Activated CD4-positive, alpha-beta T cell treated with anti-CD3 and anti-CD28 coated beads, Interleukin-2, amount 50 U/mL, for 4 hours (primary cell): ENCODE measurements at places on chromosomes 1 and 21.

DNA sequence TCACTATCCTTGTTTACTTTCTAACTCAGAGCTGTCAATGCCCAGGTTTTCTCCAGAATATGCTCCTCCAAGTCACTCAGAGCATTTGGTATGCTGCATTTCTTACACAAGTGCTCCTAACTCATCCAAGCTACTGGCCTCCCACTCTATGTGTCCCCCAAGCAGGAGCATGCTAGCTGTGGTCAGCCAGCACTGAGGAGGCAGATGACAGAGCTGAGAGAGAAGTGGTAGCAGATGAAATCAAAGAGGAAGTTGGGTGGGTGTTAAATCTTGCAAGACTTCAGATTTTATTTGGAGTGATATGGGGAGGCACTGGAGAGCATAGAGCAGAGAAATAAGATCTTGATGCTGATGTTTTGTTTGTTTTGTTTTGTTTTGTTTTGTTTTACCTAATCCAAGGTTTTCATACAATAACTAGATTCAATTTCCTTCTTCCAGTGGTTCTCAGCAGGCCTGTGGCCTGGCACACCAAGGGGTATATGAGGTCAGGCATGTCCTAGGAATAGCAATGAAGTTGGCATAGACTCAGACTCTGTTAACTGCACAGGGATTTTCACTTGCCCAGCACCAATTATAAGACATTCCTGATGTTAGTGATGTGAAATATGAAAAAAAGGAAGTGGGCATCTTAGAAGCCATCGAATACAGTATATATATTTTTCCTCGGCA, 3.1 kb upstream of the PGBD5 start:
- no peak for DNase-seq

DNA sequence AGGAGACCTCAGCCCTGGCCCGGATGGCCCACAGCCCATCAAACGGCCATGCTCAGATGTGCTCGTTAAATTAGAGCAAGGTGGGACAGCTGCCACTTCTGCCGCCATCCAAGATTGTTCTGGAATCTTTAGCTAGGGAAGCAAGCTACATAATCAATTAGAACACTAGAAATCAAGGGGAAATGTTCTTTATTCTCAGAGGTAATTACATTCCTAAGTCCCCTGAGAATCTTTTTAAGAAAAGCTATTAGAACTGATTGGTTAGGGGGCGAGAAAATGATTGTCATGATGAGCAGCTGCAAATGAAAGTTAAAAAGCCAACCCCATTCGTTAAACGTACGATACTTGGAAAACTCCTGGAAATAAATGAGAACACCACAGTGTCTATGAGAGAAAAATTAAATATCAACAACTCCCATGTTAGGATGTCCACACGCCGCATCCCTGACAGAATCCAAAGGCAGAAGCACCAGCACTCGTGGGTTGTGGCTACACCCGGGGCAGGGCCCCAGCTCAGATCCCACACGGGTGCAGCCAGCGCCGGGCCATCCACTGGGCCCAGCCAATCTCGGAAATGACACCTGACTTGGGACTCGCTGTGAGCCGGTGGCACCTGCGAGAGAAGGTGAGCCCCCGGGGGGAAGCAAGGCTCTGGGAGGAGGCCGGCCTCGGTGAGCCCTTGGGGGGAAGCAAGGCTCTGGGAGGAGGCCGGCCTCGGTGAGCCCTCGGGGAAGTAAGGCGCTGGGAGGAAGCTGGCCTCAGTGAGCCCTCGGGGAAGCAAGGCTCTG, 37.6 kb downstream of the KRTAP10-1 start:
- no peak for DNase-seq

- DNase-seq = peak; percentile 3
Measured at GRCh38 chr1:152185544-152186391, 26.7 kb upstream of the RPTN start.

DNA sequence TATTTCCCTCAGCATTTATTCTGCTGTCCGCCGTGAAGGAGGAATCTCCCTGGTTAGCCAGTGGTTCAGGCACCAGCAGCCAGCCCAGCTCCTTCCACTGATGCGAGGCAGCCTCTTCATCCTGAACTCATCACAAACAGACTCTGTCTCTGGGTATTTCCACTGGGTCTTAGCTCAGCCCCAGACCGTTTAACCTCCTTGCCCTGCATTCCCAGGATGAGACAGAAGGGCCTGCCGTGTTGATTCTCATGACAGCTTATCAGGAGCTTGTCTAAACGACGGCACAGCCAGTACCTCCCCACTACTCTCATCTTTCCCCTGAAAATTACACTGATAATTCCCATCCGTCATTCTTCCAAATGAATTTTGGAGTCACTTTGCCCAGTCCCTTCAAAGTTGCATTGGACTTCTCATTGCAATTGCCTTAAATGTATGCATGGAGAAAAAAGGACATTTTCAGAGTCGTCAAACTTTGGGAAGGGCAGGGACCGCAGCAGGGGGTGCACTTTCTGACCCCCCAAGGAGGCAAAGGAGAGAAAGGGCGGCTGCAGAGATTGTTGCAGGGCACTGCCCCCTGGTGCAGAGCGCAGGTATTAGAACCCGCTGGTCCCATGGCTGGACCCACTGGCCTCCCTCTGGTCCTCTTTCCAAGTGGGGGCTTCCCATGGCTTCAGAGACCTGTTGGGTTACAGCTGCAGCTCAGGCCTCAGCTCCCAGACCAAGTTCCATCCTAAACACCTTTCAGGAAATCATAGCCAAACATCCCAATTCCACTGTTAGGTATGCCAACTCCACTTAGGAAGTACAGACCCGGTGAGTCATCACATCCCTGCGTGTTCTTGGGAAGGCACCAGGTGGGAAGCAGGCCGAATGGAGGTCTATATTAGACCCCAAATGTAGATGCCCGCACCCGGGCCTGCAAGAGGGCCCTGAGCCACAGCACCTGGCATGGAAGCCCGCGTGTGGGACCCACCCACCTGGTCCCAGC, 3.7 kb upstream of the MEGF6 start:
- no peak for DNase-seq

DNA sequence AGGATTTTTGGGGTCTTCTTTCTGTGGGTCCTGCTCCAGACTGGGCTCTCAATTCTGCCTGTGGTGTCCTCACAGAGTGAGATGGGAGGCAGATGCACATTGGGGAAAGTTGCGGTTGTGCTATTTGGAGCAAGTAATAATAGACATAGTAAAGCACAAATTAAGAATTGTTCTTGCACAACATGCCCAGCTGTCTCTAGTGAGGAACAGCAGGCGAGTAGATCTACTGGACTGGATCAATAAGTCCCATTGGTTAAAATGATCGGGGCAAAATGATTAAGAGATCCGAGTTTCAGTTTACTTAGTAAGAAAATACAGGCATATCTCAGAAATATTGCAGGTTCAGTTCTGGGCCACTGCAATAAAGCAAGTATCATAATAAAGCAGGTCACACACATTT, 448.3 kb upstream of the PROX1 start:
- DNase-seq = no peak

DNA sequence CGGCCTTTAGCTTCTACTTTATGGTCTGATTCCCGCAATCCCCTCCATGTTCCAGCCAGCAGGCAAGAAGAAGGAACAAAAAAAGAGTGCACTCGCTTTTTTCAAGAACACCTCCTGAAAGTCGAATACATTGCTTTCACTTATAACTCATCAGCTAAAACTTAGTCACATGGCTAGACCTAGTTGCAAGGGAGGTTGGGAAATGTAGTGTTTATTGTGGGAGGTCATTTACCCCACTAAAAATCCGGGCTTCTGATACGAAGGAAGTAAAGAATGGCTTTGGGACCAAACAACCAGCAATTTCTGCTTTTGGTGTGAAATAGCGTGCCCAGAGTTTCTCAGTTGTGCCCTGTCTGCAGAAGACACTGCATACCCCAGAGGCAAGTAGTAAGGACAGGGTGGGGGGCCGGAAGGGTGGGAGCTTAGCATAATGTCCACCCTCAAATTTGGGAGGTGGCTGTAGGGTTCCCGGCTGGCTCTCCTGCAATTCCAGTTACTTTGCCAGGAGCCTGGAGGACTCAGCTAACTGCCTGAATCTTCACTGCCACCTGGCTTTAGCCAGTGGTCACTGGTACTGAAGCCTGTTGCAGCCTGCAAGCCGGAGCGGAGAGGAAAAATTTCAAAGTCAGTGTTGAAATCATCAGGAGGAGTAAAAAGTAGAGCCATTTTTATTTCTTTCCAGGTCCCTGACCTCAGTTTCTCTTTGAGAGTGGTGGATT, 57.7 kb upstream of the F3 start:
- no peak for DNase-seq

DNA sequence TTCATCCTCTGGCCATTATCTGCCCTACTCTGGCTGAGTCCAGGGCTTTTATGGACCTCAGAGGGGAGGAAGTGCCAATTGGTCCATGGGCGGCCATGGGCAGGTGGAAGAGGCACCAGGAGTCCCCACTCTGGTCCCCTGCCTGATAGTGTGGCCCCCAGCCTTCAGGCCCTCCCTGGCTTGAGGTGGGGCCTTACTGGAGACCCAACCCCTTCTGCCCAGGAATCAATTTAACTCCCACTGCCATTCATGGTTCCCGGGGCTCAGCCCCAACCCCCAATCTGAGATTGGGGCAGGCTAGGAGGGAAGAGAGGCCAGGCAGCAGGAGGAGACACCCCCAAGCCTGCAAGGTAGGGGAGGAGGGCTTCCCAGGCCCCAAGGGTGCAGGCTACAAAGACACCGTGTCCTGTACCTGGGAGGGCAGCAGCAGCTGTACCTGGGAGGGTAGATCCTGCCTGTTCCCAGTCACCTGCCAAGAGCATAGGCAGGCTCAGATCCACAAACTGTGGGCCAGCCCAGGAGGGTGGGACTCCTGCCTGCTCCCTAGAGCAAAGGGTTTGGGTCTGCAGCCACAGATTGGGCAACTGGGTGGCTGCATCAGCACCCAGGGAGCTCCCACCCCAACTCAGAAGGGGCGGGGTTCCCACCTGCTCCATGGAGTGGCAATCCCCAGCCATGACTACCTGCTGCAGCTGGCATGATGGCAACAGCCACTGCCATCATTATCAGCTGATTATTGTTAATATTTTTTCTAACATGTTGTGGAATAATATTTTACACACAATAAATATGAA, 1044.1 kb upstream of the B3GALT2 start:
- DNase-seq = no peak

DNA sequence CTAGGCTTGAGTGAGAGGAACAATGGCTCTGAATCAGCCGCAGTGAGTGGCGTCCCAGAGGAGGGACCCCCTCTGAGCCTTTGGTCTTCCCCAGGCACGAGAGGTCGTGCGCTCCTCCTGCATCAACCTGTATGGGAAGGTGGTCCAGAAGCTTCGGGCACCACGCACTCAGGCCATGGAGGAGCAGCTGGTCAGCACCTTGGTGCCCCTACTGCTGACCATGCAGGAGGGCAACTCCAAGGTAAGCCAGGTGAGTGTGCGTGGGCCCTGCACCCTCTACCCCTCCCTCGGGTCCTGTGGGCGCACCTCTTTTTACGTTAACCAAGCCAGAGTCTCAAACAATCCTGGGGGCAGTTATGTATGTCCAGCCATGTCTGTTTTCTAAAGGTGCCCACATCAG, 13.7 kb upstream of the TTC4 start:
- no peak for DNase-seq

- DNase-seq = no peak
Measured at GRCh38 chr1:171081314-171081753, 9.4 kb upstream of the FMO3 start.

- no peak for DNase-seq
Measured at GRCh38 chr1:218171302-218171893, 113.7 kb upstream of the RRP15 start.

GRCh38 chr1:160451119-160451858, 50.9 kb downstream of the VANGL2 start:
- no peak for DNase-seq

GRCh38 chr1:209196140-209196539, 387.4 kb upstream of the CAMK1G start:
- no peak for DNase-seq

DNA sequence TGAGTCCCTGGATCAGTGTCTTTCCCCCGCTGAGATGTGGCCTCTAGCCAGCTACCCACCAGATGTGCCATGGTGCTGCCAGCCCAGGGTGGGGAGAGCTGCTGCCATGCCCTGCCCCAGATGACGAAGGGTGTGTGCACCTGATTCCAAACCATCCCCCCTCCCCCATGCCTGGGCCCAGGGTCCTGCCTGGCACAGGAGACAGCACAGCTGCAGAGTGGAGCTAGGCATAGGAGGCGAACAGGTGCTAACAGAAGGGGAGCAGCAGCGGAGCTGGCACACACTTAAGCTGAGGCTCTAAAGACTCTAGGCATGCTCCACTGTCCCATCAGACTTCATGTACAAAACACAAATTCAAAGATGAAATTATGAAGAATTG, 9.0 kb upstream of the LDLRAP1 start:
- no peak for DNase-seq

GRCh38 chr1:227728059-227728891, 6.8 kb downstream of the JMJD4 start:
- DNase-seq = peak; percentile 60

- DNase-seq = no peak
Measured at GRCh38 chr1:216034506-216034905, 388.7 kb downstream of the USH2A start.

DNA sequence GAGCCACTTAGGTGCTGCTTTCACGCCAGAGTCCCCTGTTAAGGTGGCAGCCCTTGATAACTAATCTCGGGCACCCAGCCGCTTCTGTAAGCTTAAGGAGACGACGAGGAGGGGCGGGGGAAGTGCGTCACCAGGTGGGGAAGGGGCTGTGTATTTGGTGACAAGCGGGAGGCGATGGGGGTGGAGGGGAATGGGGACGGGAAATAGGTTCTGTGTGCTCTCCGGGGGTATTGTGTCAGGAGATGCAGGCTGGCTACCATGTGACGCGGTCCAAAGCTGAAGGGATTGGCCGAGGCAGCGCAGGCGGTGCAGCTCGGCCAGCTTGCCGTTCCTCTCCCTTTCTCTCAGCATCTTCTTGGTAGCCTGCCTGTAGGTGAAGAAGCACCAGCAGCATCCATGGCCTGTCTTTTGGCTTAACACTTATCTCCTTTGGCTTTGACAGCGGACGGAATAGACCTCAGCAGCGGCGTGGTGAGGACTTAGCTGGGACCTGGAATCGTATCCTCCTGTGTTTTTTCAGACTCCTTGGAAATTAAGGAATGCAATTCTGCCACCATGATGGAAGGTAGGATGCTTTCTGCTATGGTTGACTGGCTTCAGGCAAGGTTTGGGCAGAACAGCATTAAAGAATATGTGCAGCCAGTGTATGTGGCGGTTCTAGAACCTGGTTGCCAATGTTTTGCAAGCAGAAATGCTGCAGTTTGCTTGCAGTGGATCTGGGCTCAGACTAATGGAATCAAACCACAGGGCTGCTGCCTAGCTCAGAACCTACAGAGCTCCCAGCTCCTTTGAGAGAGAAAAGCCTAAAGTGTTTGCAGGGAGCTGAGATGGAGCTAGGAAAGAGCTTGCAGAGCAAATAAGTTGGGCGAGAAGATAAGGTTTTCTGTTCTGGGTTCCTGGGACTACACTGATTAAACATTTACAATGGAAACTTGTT, at the start of gene SGIP1:
SGIP1 (plus strand) TSS at position 350 of the 937 bp plus-strand sequence; CDS start at position 556, 206 bp downstream.
- no peak for DNase-seq

GRCh38 chr1:185464777-185465176, 147.7 kb upstream of the IVNS1ABP start:
- no peak for DNase-seq

GRCh38 chr1:46008585-46008984, 123.8 kb downstream of the PIK3R3 start:
- no peak for DNase-seq

GRCh38 chr1:88973520-88974137, 18.8 kb downstream of the KYAT3 start:
- no peak for DNase-seq

GRCh38 chr1:206687915-206688442, 3.3 kb downstream of the MAPKAPK2 start:
- no peak for DNase-seq
